ENCODE measurements at places on chromosomes 7 and 10.

DNA sequence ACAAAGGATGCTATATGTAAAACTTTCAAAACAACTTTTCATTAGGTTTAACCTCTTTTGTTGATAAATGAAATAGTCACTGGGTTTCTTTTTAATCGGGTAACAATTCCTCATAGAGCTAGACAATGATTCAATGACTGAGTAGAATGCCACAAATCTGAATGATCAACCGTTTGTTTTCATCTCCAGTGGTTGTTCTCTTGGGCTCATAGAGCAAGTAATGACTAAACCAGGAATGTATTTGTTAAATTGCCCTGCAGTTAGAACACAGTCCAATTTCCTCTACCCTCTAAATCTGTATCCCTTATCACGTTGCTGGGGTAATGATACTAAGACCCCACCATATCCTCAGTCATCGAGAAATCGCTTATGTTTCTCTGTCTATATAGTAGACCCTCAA is 40.0 kb downstream of the CNNM1 start:
- no peak for DNase-seq

- no peak for DNase-seq
Measured at GRCh38 chr7:129807863-129808262, 144.9 kb downstream of the UBE2H start.

- no peak for DNase-seq
Measured at GRCh38 chr10:103276896-103277712, at the start of gene INA. TSS of gene INA (plus strand) at chr10:103277138. CDS start at chr10:103277212, 74 bp downstream.

DNA sequence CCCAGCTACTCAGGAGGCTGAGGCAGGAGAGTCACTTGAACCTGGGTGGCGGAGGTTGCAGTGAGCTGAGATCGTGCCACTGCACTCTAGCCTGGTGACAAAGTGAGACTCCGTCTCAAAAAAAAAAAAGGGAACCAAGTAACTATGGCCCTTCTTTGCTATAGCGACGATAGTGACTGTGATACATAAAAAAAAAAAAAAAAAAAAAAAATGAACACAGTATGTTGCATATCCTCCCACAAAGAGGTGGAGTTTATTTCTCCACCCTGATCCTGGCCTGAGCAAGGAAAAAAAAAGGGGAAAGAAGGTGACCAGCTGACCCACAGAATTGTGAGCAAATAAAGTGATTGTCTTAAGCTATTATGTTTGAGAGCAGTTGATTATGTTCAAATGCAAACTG is 42.3 kb upstream of the STEAP1B start:
- DNase-seq, result no peak

DNA sequence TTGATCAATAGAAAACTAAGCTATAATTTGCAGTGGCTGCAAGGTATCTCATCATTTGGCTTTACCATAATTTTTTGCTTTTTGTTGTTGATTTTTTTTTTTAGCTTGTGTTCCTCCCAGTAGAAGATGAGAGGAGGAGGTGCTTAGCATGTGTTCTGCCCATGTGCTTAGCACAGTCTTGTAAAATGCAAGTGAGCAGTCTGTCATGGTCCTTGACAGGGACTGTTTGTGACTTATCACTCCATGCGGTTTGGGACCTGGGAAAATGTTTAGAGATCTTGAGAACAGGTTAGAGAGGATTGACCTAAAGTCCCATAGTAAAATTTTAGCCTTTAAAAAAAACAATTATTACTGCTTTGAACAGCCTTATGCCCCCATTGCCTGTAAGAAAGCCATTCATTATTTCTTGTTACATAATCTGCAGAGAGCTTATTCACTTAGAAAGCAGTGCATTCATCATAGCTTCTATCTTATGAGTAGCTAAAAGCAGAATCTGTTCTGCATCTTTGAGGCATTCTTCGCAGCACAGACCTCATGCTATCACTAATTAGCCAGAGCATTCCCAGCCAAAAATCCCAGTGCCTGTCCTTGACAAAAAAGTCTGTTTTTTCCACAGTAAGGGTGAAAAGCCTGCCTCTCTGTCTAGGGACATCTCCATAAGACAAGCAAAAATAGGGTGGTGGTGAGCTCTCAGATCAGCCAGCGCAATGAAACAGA is 748.7 kb upstream of the GALNT17 start:
- DNase-seq, result no peak

GRCh38 chr10:86658751-86659150 is 4.4 kb downstream of the OPN4 start:
- DNase-seq, result no peak

DNA sequence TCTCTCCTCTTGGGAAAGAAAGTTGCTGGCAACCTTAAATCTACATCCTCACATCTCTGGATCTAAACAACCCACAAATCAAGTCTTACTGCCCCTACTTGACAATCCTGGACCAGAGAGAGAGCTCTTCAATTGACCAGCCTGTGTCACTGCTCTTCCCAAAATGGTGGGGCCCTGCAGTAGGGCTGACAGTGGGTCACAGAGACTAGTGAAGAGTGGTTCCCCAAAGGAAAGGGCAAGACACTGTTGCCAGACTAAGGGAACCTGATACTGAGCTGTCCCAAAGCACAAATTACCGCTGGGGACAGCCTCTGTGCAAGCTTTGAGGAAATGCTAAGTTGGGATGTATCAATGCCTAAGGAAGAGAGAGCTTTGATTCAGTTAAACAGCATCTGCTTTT is 4.5 kb upstream of the GPRIN2 start:
- DNase-seq, result no peak

DNA sequence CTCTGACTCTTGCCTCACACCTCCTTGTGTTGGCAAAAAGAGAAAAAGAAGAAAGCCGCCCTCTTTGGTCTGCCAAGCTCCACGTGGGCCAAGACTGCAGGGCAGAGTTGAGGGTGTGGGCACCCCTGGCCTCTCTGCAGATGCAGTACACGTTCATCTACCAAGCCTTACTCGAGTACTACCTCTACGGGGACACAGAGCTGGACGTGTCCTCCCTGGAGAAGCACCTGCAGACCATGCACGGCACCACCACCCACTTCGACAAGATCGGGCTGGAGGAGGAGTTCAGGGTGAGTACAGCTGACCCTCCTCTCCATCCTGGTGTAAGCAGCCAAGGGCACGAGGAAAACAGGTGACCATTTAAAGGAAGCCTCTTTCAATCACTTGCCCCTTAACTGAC is 56.1 kb downstream of the MKI67 start:
- DNase-seq, result no peak

- no peak for DNase-seq
Measured at GRCh38 chr10:58919927-58920654, 256.4 kb upstream of the PHYHIPL start.

- no peak for DNase-seq
Measured at GRCh38 chr7:74343281-74344131, 54.3 kb downstream of the CLIP2 start.

GRCh38 chr7:148670374-148670773 is 28.3 kb upstream of the CUL1 start:
- DNase-seq, result no peak

DNA sequence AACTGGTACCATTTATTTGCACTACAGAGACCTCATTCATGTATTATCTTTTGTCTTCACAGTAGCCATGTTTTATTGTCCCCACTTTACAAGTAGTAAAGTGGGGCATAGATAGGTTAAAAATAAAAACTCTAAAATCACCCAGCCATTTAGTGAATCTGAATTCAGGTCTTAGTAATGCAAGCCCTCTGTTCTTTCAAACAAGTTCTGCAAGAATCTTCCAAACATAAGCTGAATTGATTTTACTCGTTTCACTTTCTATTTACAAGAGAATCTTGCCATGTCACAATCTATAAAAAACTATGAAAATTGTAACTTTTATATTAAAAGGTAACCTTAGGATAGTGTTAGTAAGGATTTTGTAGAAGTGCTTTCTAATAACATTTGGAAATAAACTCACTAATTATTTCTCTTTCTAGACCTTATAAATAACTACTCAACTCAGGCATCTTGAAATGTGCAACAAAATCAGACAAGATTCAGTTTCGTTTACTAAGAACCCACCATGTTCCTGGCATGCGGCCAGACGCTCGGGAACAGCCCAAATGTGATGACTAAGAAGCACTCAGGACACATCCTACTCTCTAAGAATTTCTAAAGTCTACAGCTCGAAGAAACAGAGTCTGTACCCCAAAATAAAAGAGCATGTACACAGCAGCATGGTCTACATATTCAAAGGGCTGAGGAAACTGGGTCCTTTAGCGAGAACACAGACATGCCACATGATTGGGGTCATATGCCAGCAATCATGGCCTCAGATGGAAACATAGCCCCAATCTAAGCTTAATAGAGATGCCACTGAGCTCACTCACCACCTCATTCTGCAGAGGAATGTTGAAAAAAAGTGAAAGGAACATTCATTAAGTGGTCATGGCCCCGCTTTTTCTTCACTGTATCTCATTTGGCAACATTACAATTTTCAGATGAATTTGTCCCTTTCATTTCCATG is 167.6 kb downstream of the AMPH start:
- DNase-seq, result peak; percentile 51

Data from T-cell (primary cell).